ENCODE measurements at places on chromosomes 7 and 10.
A peak's percentile ranks its signal among the peaks of the same experiment; 100 is the strongest.

DNA sequence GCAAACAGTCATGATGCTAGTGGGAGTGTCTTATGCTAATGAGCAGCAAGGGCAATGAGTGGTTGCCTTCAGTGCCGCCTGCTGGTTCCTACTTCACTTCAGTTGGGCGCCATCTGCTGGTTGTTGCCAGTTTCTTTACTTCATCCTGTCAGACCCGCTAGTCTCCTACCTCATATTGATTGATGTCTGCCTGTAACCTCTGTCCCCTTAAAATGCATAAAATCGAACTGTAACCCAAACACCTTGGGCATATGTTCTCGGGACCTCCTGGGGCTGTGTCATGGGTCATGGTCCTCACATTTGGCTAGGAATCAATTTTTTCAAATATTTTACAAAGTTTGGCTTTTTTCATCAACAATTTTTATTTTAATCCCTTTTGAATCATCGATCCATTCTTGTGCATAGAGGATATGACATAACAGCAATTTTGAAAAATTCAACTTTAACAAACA lies 62.8 kb upstream of the C7orf33 start:
- DNase-seq = peak; percentile 85

DNA sequence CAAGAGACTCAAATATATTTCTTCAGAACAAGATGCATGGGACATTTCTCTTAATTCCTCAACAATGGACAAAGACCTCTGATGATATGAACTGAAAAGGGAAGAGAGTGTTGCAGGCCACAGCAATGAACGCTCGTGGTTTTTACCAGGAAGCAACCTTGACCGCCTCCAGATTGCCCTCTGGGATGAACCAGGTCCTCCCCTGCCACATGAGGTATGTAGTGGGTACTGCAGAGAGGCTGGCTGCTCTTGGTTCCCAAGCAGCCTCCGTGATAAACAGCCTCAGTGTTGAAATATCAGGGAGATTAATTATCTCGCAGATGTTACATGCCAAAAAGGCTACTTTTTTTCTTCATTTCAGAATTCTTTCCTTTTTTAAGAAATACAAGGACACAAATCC lies 338.8 kb downstream of the ELMO1 start:
- DNase-seq = no peak

- DNase-seq = no peak
These were observed 672 bp downstream of the LFNG start for GRCh38 chr7:2520131-2520760.

DNA sequence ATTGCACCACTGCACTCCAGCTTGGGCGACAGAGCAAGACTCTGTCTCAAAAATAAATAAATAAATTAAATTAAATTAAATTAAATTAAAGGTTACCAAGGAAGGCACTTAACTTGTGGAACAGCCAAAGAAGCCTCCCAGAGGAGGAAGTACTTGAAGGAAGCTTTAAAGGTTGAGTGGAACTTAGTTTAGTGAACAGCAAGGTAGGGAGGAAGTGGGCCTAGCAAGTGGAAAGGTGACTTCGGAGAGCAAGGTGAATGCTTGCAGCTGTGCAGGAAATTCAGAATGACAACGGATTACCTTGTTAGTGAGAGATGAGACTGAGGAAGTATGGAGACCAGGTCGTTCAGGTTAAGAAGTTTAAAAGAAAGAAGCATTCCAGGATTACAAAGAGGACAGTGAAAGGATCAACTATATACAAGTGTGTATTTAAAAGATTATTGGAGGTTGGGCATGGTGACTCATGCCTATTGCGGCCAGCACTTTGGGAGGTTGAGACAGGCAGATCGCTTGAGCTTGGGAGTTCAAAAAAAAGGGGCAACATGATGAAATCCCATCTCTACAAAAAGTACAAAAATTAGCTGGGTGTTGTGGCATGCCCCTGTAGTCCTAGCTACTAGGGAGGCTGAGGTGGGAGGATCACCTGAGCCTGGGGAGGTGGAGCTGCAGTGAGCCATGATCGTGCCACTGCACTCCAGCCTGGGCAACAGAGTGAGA lies 12.8 kb upstream of the RPEL1 start:
- peak; percentile 77 for DNase-seq

GRCh38 chr7:135942614-135943013 lies 34.5 kb downstream of the MTPN start:
- DNase-seq = no peak

- no peak for DNase-seq
These were observed 68.1 kb downstream of the LHPP start for GRCh38 chr10:124529661-124530214.

DNA sequence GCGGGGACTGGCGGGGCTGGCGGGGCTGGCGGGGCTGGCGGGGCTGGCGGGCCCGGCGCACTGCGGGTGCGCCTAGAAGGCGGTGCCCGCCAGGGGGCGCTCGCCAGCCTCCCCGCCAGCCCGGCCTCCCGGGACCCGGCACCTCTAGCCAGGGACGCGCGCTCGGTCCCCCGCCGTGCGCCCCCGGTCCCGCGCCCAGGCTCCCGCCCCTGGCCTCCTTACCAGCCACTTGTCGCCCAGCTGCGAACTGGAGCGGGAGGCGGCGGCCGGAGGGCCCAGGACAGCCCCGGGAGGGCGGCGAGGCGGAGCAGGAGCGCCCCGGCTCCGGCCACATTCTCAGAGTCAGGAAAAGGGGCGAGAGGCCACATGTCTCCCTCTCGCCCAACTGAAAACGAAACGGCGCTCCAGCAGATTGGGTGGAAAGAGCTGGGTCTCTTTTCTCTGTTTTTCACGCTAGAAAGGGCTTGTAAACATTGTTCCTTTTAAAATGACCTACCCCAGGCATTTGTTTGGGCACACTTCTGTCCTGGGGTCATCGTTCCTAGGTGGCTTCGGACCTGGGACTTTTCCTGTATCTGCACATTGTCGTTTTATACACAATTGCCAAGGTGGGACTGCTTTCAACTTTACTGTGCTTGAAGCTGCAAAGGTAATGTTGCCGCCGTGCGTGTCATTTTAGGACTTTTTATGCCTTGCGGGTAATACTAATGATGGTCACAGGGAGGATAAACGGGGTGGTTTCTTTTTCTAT lies 378 bp upstream of the PRKCQ start:
- peak; percentile 23 for DNase-seq

GRCh38 chr10:73414230-73414945 lies 530 bp upstream of the ANXA7 start:
- DNase-seq = peak; percentile 86

DNA sequence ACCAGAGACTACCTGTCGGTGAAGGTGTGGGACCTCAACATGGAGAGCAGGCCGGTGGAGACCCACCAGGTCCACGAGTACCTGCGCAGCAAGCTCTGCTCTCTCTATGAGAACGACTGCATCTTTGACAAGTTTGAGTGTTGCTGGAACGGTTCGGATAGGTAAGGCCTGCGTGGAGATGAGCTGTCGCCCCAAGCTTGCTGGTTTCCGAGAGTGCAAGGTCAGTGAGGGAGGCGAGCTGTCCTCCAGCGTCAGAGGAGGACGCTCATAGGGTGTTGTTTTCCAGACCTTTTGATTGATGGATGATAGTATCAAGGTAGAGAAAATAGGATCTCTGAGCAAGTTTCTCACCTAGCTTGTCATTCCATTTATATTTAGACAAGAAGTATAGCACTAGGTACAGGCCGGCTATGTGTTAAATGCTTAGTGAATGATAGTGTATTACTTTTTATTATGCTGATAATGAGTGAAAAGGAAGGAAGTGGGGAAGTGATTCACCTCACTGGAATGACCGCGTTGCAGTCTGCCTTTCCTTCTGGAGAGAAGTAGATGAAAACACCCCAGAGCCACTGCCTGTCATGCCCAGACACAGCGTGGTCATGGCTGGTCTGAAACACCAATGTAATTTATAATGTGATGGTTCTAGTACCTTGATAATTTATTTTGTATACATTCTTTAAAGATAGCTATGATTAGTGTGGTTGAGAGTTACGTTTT lies 33.9 kb downstream of the BNIP3 start:
- DNase-seq = peak; percentile 87

DNA sequence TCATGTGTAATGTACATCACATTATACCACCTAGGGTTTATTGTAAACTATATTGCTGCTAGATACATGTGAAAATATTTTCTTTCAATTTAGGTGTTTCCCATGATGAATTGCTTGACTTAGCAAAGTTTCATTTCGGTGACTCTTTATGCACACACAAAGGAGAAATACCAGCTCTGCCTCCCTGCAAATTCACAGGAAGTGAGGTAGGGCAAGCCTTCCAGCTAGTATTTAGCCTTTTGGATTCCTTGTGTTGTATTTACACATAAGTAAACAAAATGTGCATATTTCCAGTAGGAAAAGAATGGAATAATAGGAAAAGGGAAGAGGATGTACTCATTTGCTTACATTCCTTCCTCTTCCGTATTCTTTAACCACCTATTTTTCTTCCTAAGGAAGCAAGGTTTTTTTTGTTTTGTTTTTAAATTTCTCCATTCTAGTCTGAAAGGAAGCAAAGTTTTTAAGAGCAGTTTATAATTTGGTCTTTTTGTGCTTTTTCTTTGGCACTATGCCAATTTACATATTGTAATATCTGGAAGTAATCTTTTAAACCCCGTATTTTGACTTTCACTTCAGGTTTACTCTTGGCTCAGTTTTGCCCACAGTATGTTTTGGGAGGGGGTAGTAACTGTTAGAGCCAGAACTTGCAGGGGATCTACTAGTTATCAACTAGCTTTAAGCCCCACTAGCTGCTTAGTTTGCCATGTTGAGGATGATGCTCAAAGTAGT lies 10.4 kb downstream of the PMPCB start:
- DNase-seq = peak; percentile 18

- DNase-seq = peak; percentile 61
These were observed 5.8 kb upstream of the GGCT start for GRCh38 chr7:30510124-30511075.

GRCh38 chr10:85908462-85908861 lies 458.1 kb downstream of the GRID1 start:
- DNase-seq = no peak

DNA sequence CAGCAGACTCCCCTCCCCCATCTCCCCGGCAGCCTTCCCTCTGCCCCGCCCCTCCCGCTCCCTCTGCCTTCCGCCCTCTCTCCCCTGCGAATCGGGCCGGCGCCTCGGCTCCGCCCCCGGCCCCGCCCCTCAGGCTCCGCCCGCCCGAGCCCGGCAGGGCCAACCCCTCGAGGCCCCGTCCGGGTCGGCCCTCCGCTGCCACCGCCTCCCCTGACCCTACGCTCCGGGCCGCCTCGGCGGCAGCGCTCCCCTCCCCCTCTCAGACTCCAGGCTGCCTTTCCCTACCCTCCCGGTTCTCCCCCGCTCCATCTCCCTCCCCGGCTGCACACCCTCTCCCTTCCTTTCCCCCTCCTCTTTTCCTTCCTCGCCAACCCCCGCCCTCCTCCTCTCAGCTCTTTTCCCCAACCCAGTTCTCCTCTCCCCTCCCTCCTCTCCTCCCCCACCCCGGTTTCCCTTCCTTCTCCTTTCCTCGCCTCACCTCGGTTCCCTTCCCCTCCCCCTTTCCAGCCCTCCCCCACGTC lies 1.6 kb downstream of the ZNF467 start:
- peak; percentile 63 for DNase-seq

- no peak for DNase-seq
These were observed 52.4 kb downstream of the ABCB1 start for GRCh38 chr7:87548123-87548919.

- DNase-seq = no peak
These were observed 51.8 kb downstream of the BPGM start for GRCh38 chr7:134698481-134698880.

DNA sequence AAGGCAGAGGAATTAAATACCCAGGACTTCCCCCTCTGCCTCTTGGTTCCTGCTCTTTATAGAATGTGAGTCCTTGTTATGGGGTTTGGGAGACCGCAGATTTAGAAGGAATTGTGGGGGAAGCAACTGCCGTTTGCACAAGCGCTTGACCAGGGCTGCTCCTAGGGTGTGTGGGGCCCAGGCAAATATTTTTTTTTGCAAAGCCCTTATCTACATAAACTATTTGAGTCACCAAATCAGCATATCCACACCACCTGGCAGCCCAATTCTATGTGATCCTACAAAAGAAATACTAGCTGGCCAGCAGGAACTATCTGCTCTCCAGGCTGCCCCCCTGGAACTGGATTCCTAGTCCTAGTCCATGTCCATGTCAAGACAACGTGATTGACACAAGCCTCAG lies 33.4 kb upstream of the YAE1 start:
- DNase-seq = no peak

- DNase-seq = peak; percentile 73
These were observed 14.8 kb downstream of the USP54 start for GRCh38 chr10:73576178-73576889.

DNA sequence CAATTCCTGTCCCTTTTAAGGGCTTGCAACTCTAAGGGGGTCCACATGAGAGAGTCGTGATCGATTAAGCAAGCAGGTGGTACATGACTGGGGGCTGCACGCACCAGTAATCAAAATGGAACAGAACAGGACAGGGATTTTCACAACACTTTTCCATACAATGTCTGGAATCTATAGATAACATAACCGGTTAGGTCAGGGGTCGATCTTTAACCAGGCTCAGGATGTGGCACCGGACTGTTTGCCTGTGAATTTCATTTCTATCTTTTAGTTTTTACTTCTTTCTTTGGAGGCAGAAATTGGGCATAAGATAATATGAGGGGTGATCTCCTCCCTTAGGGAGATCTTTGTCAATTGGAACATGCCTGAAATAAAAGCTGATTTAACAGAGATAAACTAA lies 370.1 kb downstream of the IPMK start:
- no peak for DNase-seq

DNA sequence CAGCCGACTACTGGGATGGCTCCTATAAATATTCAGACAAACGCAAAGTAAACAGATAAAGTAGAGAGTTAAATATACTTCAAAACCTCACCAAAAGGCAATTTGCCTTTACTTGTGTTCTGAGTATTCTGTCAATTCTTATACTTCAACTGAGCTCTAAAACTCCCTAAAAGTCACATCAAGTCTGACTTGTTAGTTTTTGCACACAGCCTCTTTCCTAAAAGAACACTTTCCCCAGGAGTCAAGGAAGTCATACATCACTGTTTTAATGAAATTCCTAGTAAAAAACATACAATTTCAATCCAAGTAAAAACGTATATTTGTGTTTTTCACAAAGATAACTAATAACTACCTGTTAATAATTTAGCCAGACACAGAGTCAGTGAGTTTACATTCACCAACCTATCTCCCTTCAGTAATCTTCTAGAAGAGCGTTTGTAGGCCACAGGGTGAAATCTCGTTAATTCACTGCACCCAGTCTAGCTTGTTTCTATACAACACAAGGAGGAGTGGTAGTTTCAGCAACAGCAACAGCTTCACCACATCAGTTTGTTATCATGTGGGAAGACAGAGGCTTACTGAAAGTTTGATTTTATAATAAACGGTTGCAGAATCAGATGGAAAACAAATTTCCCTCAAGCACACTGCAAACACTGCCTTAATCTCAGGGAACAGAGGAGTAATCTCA lies 2.7 kb downstream of the COBL start:
- DNase-seq = no peak

GRCh38 chr7:148142660-148143248 lies 447.8 kb upstream of the C7orf33 start:
- peak; percentile 30 for DNase-seq

GRCh38 chr7:81790120-81790500 lies 20.3 kb upstream of the HGF start:
- no peak for DNase-seq

DNA sequence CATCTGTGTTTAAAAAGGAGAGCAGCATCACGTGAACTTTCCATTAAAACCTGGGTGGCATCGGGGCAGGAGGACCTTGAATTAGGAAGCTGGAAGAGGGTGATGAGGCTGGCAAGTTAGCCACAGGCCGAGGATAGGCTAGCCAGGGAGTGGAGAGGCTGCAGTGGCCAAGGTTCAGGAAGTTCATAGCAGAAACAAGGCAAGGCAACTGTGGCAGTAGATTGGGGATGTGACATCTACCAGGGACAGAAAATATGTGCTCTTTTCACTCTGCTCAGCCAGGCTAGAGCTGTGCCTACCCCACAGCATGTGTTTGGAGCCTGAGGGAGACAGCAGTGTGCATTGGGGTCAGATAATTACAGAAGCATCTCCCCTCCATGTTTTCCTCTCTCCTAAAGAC lies 2.2 kb upstream of the INPP5F start:
- no peak for DNase-seq
